ENCODE measurements at places on chromosomes 3 and 15. TPM values are rescaled to one million over a fixed set of nuclear protein-coding genes. Genes with fewer than 3 reads are reported as not detected.

RAD54L2 gene
- total RNA-seq: 3.8 TPM

EPB42 gene
- total RNA-seq: not detected

FBN1 gene
- total RNA-seq: 6.9 TPM

CYP11A1 gene
- not detected for total RNA-seq

CBLB gene
- total RNA-seq: 14.0 TPM
